ENCODE measurements at places on chromosomes 2 and 18.

GRCh38 chr18:7532942-7533341, 34.2 kb upstream of the PTPRM start:
- H3K36me3 ChIP-seq, result no peaks in the 10 kb centered on the region
- no peak overlapping the region for H3K27ac ChIP-seq
- no peaks in the 10 kb centered on the region for H3K4me1 ChIP-seq
- no peaks in the 10 kb centered on the region for H3K27me3 ChIP-seq
- DNase-seq, result no peak

DNA sequence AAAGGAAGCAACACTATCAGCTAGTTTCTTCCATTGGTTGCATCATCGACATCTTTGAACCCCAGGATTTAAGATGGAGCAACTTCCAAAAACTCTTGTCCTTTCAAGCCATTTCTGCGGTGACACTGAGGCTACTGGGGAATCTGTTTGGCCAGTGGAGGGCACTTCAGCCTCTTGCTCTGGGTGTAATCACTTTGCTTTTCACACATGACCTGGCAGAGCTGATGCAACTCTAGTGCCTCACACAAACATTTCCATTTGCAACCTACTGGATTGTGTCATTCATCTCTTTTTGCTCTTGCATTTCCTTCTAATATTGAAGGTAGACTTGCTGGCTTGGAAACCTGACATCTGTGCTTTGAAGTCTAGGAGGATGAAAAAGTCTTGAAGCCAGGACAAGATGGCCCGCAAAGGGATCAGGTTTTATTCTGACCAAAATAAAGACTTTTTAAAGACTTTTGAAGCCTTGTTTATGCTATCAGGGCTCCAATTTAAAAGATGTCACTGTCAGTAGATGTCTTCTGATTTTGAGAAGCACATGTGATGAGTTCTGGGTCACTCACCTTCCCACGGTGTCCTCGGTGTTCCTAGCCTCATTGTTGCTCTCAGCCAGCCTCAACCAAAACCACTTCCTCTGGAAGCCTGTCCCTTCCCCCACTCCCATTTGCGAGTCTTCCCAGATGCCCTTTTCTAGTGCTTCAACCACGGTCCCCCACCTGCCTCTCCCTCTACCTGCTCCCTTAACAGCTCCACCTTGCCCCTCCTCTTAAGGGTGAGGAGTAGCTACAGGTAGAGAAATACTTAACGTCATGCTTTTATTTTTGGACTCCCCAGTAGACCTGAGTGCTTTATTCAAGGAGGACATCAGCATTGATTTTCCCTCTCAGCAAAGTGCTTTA, 69.7 kb upstream of the KCNE4 start:
- DNase-seq, result no peak
- no peaks in the 10 kb centered on the region for H3K4me1 ChIP-seq
- H3K27me3 ChIP-seq, result no peaks in the 10 kb centered on the region
- H3K36me3 ChIP-seq, result no peaks in the 10 kb centered on the region
- H3K4me3 ChIP-seq, result no peak overlapping the region
- H3K27ac ChIP-seq, result no peak overlapping the region

- H3K27ac ChIP-seq, result no peak overlapping the region
- no peak for DNase-seq
- no peaks in the 10 kb centered on the region for H3K27me3 ChIP-seq
- no peaks in the 10 kb centered on the region for H3K36me3 ChIP-seq
- no peak overlapping the region for H3K4me3 ChIP-seq
Observed at GRCh38 chr2:8590938-8591337, 90.9 kb upstream of the ID2 start.

DNA sequence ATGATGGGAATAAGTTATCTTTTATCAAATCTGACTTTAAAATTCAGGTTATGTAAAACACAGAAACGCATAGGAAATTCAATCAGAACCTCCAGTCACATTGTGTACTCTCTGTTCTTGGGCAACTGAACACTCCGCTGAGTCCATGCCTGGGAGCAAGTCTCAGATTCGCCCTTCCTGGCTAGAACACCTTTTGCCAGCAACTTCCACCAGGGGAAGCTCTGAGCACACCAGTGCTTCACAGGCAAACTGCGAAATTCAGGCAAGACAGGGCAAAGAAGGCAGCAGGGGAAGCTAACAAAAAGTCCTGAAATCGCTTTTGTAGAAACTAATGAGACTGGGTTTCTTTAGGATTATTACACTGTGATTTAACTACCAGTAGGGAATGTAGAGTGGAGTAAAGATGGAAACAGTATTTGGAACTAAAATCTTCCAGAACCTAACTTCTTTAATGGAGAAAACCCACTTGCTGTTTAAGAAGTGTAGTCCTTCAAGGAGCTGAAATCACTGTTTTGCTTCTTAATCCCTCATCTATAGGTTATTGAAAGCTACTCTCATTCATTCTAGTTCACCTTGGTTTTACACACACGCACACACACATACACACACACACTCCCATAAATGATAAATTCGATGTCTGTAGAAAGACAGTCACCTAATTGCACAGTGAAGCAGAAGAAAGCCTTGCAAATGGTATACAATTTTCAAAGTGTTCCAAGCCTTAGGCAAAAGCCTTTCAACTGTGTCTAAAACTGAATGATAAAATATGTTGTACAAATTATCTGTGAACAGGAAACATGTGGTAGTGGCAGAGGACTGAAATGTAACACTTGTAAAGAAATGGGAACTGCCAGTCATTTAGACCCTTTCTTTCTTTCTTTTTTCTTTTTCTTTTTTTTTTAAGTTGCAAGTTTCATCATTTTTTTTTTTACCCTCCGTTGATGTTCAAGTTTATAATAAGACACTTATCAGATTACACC, 214.5 kb downstream of the TMEM182 start:
- H3K36me3 ChIP-seq, result no peaks in the 10 kb centered on the region
- peaks cover 26% of the 10 kb centered on the region for H3K27me3 ChIP-seq
- no peaks in the 10 kb centered on the region for H3K4me1 ChIP-seq
- H3K4me3 ChIP-seq, result no peak overlapping the region

- H3K27me3 ChIP-seq, result no peaks in the 10 kb centered on the region
- no peak overlapping the region for H3K4me3 ChIP-seq
- H3K4me1 ChIP-seq, result no peaks in the 10 kb centered on the region
- no peaks in the 10 kb centered on the region for H3K36me3 ChIP-seq
Observed at GRCh38 chr2:227147023-227147422, 17.0 kb downstream of the COL4A4 start.

GRCh38 chr2:114049280-114049679, 159.4 kb downstream of the ACTR3 start:
- H3K4me1 ChIP-seq, result peaks cover 3% of the 10 kb centered on the region
- H3K27ac ChIP-seq, result no peak overlapping the region
- H3K36me3 ChIP-seq, result no peaks in the 10 kb centered on the region
- no peak overlapping the region for H3K4me3 ChIP-seq
- no peaks in the 10 kb centered on the region for H3K27me3 ChIP-seq

- peak overlapping the region; percentile 64 for H3K27ac ChIP-seq
- no peaks in the 10 kb centered on the region for H3K27me3 ChIP-seq
- H3K36me3 ChIP-seq, result no peaks in the 10 kb centered on the region
Observed at GRCh38 chr2:217851191-217852020, 151.4 kb downstream of the TNS1 start.

- H3K4me3 ChIP-seq, result no peak overlapping the region
- no peaks in the 10 kb centered on the region for H3K4me1 ChIP-seq
- no peak overlapping the region for H3K27ac ChIP-seq
- no peak for DNase-seq
- H3K27me3 ChIP-seq, result no peaks in the 10 kb centered on the region
Observed at GRCh38 chr2:154425994-154426393, 272.5 kb upstream of the KCNJ3 start.

DNA sequence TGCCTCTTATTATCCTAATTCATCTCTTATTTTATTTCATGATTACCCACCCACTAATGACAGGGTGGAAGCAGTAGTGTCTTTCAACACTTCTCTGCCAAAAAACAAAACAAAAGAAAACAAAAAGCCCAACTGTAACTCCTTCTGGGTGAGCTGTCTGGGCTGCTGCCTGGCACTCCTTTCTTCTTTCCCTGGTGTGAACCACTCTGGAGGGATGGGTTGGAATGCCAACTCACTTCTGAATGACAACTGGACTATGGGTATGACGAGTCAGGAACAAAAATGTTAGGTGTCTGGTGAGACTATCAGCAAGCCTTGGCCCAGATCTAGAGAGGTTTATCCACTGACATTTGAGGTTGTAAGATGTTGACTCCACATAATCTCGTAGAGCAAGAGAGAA, 88.3 kb upstream of the ITGB6 start:
- H3K4me3 ChIP-seq, result no peak overlapping the region
- no peaks in the 10 kb centered on the region for H3K27me3 ChIP-seq
- peaks cover 70% of the 10 kb centered on the region for H3K36me3 ChIP-seq
- H3K27ac ChIP-seq, result peak overlapping the region; percentile 36
- DNase-seq, result no peak

GRCh38 chr2:58376592-58376991, 135.5 kb upstream of the FANCL start:
- no peak overlapping the region for H3K27ac ChIP-seq
- H3K27me3 ChIP-seq, result no peaks in the 10 kb centered on the region

DNA sequence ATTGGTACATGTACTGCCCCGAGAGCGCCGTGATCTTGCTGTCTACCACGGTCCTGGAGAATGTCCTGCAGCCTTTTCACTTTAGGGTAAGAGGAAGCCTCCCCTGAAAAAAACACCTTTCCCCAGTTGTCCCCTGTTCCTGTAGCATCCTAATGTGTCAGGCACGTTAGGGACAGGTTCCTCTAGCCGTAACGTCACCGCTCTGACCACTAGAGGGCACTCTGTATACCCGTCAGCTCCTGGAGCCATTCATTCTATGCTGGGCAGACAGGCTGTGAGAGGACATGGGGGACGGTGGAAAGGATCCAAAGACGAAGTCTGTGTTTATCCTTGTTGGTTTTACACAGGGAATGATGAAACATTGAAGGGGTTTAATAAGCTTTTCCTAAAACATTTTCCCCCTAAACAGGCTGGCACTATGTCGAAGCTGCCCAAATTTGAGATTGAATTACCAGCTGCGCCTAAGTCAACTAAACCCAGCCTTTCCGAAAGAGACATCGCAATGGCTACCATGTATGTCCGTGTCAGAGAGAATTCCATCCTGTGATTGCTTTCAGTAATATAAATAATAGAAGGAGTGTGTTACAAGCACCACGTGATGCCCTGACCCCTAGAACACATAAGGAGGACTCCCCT, 12.7 kb downstream of the RMC1 start:
- H3K27me3 ChIP-seq, result no peaks in the 10 kb centered on the region
- H3K4me3 ChIP-seq, result no peak overlapping the region
- peaks cover 59% of the 10 kb centered on the region for H3K36me3 ChIP-seq
- peak overlapping the region; percentile 26 for H3K27ac ChIP-seq
- H3K4me1 ChIP-seq, result peaks cover 11% of the 10 kb centered on the region

GRCh38 chr2:27264253-27264752, 1.5 kb upstream of the SLC30A3 start:
- peaks cover 63% of the 10 kb centered on the region for H3K27me3 ChIP-seq
- no peak overlapping the region for H3K27ac ChIP-seq
- H3K36me3 ChIP-seq, result no peaks in the 10 kb centered on the region
- H3K4me3 ChIP-seq, result peak overlapping the region; percentile 12
- H3K4me1 ChIP-seq, result no peaks in the 10 kb centered on the region

GRCh38 chr2:137924019-137924418, 40.3 kb upstream of the HNMT start:
- DNase-seq, result no peak
- no peaks in the 10 kb centered on the region for H3K27me3 ChIP-seq
- no peak overlapping the region for H3K27ac ChIP-seq
- H3K4me1 ChIP-seq, result peaks cover 5% of the 10 kb centered on the region
- no peak overlapping the region for H3K4me3 ChIP-seq
- H3K36me3 ChIP-seq, result no peaks in the 10 kb centered on the region

DNA sequence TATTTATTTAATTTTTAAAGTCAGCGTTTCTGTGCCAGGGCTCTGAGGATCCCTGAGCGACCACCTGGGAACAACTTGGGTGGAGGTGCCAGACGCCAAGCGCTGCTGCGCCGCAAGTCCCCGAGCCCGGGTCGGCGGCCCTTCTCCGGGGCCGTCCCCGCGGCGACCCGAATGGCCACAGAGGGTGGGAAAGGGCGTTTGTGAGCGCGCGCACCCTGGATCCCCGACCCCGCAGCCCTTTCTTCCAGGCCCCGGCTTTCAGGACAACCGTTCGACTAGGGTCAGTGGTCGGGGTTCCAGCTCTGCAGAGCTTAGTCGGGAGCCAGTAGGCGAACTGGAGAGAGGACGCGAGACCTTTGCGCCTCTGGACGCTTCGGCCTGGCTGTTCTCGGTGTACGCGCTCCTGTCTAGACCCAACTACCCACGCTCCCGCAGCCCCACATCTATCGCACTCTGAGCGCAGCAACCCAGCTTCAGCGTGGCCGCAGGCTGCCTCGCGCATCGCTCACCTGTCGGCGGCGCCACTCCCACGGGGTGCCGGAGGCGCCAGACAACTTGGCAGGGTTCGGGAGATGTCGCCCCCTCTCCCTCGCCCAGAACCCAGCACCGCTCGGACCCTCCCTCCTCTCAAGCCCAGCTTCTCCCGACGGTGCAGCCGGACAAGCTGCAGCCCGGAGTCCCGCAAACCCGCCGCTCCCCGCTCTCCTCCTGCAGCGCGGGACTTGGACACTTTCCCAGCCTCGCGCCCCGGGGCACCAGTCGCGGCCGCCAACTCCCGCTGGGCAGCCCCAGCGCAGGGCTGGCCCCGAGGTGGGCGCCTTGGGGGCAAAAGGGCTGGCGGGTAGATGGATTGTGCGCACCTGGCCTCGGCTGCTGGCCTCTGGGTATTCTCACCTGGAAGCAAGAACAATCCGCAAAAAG, 758 bp downstream of the LYPD1 start:
- H3K27me3 ChIP-seq, result peaks cover 52% of the 10 kb centered on the region
- no peak for DNase-seq
- peak overlapping the region; percentile 16 for H3K4me3 ChIP-seq
- H3K36me3 ChIP-seq, result no peaks in the 10 kb centered on the region
- H3K27ac ChIP-seq, result no peak overlapping the region

- H3K27me3 ChIP-seq, result peaks cover 2% of the 10 kb centered on the region
- peaks cover 14% of the 10 kb centered on the region for H3K4me1 ChIP-seq
- no peak overlapping the region for H3K27ac ChIP-seq
- H3K4me3 ChIP-seq, result no peak overlapping the region
- DNase-seq, result no peak
Observed at GRCh38 chr18:21636769-21637168, 24.7 kb downstream of the SNRPD1 start.

DNA sequence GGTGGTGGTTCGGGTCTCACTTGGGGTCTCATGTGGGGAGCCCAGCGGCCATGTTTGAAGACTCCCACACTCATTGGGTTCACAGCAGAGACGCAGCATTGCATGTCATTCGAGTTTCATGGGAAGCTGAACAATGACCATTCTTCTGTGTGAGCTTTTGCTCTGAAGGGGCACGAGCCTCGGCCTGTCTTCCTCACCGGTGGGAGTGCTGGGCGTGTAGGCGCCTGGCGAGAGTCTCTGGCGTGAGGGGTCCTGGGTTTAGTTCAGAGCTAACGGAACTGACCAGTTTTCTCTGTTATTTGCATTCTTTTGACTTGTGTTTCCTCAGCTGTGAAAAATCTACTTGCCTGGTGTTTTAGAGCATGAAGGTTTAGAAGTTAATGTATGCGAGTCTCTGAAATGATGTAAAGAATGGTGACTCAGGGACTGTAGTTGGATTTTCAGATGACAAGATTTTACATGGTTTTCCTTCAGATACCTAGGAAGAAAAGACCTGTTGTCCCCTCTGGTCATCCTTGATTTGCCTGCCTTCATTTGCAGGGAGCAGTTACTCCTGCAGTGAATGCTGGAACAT, 98.1 kb downstream of the ARMC9 start:
- DNase-seq, result no peak
- no peak overlapping the region for H3K27ac ChIP-seq
- no peak overlapping the region for H3K4me3 ChIP-seq
- H3K4me1 ChIP-seq, result no peaks in the 10 kb centered on the region
- H3K36me3 ChIP-seq, result no peaks in the 10 kb centered on the region
- no peaks in the 10 kb centered on the region for H3K27me3 ChIP-seq

Measured in RWPE2 (cell line).